Activated T-cell treated with anti-CD3 and anti-CD28 coated beads, Interleukin-2, amount 50 U/mL, for 72 hours (primary cell): ENCODE measurements at places on chromosomes 12 and 14. TPM values are rescaled to one million over a fixed set of nuclear protein-coding genes. Genes with fewer than 3 reads are reported as not detected.

CDCA3 gene
- 94.8 TPM for total RNA-seq

DNA sequence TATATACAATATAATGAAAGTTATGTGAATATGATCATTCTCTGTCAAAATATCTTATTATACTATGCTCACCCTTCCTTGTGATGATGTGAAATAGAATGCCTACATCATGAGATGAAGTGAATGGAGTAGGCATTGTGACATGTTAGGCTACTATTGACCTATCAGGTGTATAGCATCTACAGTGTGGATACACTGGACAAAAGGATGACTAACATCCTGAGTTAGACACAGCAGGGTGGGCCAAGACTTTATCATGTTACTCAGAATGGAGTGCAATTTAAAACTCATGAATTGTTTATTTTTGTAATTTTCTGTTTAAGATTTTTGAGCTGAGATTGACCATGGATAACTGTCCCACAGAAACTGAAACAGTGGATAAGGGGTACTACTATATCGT, 53.4 kb upstream of the NAV3 start:
- H3K4me3 ChIP-seq = no peak overlapping the region
- no peaks in the 10 kb centered on the region for H3K4me1 ChIP-seq
- H3K27ac ChIP-seq = no peak overlapping the region
- no peak for DNase-seq

- H3K36me3 ChIP-seq = no peaks in the 10 kb centered on the region
- H3K27me3 ChIP-seq = peaks cover 22% of the 10 kb centered on the region
- H3K4me1 ChIP-seq = no peaks in the 10 kb centered on the region
- no peak overlapping the region for H3K27ac ChIP-seq
These were observed 33.1 kb downstream of the KCNK10 start for GRCh38 chr14:88289996-88290395.

DNA sequence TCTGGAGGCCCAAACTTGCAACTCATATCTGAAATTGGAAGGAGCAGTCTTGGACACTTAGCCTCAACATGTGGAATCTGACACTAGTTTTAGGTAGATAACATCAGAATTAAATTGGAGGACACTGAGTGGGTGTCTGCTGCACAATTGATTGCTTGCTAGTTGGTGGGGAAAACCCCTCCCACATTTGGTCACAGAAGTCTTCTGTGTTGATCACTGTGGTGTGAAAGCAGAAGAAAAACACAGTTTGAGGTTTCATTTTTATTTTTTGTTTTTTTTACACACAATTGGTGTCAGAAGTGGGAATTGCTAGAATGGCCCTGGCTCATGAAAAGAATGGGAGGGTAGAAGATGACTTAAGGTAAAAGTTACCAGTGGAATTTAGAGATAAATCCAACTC, 78.0 kb upstream of the CD163 start:
- H3K4me3 ChIP-seq = no peak overlapping the region
- H3K36me3 ChIP-seq = peaks cover 1% of the 10 kb centered on the region
- H3K27me3 ChIP-seq = peaks cover 19% of the 10 kb centered on the region
